ENCODE measurements at places on chromosomes 2 and 18. TPM values are rescaled to one million over a fixed set of nuclear protein-coding genes. Genes with fewer than 3 reads are reported as not detected.
A peak's percentile ranks its signal among the peaks of the same experiment; 100 is the strongest.

Gene NDUFAF7
- total RNA-seq = 21.3 TPM

Gene CENPA
- total RNA-seq = 34.4 TPM

DNA sequence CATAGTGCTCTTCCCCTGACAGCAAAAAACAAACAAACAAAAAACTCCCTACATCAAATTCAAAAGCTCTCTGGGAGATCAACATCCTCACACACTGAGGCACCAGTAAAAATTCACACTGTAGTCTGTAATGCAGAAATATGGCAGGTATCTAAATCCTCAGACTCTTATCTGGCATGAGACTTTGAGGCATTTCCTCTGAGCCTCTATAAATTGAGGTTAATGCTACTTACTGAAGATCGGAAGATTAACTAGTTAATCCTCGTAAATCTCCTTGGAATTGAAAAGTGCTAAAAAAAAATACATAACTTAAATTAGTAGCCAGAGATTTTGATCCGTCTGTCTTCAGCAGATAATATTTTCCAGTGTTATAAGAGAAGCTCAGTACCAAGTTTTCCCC, 65.0 kb downstream of the AP1S3 start:
- H3K27me3 ChIP-seq = no peaks in the 10 kb centered on the region
- no peaks in the 10 kb centered on the region for H3K4me1 ChIP-seq
- DNase-seq = no peak
- no peak overlapping the region for H3K27ac ChIP-seq
- H3K36me3 ChIP-seq = peaks cover 12% of the 10 kb centered on the region

DNA sequence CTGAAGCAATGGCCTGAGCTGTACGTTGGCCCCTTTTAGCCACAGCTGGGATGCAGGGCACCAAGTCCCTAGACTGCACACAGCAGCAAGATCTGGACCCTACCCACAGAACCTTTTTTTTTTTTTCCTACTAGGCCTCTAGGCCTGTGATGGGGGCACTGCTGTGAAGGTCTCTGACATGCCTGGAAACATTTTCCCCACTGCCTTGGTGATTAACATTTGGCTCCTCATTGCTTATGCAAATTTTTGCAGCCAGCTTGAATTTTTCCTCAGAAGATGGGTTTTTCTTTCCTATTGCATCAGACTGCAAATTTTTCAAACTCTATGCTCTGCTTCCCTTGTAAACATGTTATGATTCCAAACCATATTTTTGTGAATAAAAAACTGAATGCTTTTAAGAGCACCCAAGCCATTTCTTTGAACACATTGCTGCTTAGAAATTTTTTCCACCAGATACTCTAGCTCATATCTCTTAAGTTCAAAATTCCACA, 33.5 kb downstream of the PDE1A start:
- H3K4me1 ChIP-seq = no peaks in the 10 kb centered on the region
- no peaks in the 10 kb centered on the region for H3K27me3 ChIP-seq
- DNase-seq = no peak
- H3K36me3 ChIP-seq = no peaks in the 10 kb centered on the region

DNA sequence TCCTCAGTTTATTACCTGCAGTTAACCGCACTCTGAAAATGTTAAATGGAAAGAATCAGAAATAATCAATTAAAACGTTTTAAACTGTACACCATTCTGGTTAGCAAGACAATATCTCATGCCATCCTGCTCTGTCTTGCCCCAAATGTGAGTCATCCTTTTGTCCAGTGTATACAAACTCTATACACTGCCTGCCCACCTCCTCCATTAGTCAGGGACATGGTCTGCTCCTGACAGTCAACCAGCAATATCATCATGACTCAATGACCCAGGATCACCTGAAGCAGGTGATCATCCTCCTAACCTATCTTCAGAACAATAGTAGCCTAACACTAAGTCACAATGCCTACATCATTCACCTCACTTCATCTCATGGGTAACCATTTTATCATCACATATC, 214.7 kb downstream of the KCNH7 start:
- H3K4me3 ChIP-seq = no peak overlapping the region
- H3K36me3 ChIP-seq = no peaks in the 10 kb centered on the region
- no peak overlapping the region for H3K27ac ChIP-seq
- no peaks in the 10 kb centered on the region for H3K27me3 ChIP-seq
- H3K4me1 ChIP-seq = no peaks in the 10 kb centered on the region
- no peak for DNase-seq

GRCh38 chr2:168343586-168343985, 96.2 kb upstream of the STK39 start:
- H3K27ac ChIP-seq = no peak overlapping the region
- H3K4me3 ChIP-seq = no peak overlapping the region
- peaks cover 7% of the 10 kb centered on the region for H3K27me3 ChIP-seq

Gene GDF7
- not detected for total RNA-seq

DNA sequence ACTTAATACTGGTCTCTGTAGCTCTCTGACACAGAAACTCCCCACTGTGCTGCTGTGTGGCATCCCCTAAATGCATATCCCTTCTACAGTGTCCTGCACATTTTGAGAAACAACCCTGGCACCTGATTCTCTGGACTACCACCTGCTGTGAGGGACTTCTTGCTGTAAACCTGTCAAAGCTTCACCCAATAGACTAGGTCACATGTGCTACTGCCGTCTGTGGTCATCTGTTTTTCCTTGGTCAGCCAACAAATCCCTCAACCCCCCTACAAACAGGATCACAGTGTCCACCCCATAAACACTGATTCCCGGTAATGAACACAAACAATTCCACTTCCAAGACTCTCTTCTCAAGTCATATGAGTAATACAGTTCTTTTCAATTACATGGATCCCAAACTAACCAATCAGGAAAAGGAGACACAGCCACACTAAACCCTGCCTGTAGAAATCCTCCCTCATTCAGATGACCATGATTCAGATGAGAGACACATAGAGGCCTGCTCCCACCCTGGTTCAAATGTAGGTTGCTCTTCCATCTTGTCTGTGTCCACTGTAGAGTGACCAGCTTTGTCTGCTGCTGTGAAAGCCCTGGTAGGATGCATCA, 1157.4 kb downstream of the RPIA start:
- H3K36me3 ChIP-seq = no peaks in the 10 kb centered on the region
- H3K4me1 ChIP-seq = no peaks in the 10 kb centered on the region
- DNase-seq = no peak
- peaks cover 15% of the 10 kb centered on the region for H3K27me3 ChIP-seq

DNA sequence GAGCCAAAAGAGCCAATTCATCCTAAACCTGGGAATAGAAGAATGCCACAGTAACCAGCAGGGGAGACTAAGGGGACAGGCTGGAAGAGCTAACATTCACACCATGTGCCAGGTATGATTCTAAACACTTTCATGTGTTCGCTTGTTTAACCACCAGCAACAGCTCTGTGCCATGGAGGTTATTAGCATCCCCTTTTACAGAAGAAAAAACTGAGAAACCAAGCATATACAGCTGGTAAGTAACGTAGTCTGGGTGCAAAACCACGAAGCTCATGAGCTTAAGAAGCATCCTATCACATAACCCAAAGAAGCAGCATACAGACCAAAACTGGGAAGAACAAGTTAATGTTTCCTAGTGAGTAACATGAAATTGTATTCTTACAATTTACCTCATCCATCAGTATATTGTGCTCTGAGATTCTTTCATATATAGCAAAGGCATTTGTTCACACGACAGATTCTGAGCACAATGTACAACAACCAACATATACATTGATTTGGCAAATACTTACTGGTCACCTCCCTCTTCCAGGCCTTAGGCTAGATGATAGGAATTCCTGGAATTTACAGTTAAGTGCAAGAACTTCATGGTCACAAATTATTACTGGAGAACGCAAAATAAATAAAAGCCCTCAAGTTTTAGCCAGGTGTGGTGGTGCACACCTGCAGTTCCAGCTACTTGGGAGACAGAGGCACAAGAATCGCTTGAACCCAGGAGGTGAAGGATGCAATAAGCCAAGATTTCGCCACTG, 36.5 kb upstream of the HNRNPA3 start:
- no peak for DNase-seq
- peaks cover 4% of the 10 kb centered on the region for H3K4me1 ChIP-seq
- no peak overlapping the region for H3K27ac ChIP-seq
- H3K36me3 ChIP-seq = no peaks in the 10 kb centered on the region
- no peak overlapping the region for H3K4me3 ChIP-seq
- no peaks in the 10 kb centered on the region for H3K27me3 ChIP-seq

Gene ITPRID2
- total RNA-seq = 47.2 TPM

- no peaks in the 10 kb centered on the region for H3K27me3 ChIP-seq
- no peaks in the 10 kb centered on the region for H3K36me3 ChIP-seq
- no peak for DNase-seq
Observed at GRCh38 chr2:61557381-61557780, 19.2 kb upstream of the XPO1 start.

- H3K4me1 ChIP-seq = peaks cover 14% of the 10 kb centered on the region
- no peak for DNase-seq
- no peak overlapping the region for H3K4me3 ChIP-seq
- peaks cover 20% of the 10 kb centered on the region for H3K36me3 ChIP-seq
- no peaks in the 10 kb centered on the region for H3K27me3 ChIP-seq
Observed at GRCh38 chr2:101895039-101895438, 96.7 kb upstream of the IL1R2 start.

Gene CAPN14
- 0.42 TPM for total RNA-seq

Gene RTP5
- total RNA-seq = not detected

DNA sequence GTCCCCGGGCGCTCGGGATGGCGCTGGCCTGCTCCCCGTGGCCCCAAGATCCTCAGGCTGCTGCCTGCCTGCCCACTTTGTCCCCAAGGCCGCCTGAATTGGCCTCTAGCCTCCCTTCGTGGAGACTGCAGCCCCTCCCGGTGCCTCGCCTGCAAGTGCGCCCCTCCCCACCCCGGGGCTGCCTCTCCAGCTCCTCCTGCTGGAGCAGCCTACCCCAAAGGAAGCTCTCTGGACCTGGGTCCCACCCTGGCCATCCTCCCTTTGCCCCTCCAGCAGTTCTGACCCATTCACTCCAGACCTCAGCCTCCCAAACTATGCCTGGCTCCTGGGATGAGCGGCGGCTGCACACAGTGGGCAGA, 6.2 kb downstream of the ESPNL start:
- no peaks in the 10 kb centered on the region for H3K27me3 ChIP-seq
- DNase-seq = no peak
- H3K4me1 ChIP-seq = peaks cover 5% of the 10 kb centered on the region
- no peak overlapping the region for H3K4me3 ChIP-seq
- no peaks in the 10 kb centered on the region for H3K36me3 ChIP-seq

DNA sequence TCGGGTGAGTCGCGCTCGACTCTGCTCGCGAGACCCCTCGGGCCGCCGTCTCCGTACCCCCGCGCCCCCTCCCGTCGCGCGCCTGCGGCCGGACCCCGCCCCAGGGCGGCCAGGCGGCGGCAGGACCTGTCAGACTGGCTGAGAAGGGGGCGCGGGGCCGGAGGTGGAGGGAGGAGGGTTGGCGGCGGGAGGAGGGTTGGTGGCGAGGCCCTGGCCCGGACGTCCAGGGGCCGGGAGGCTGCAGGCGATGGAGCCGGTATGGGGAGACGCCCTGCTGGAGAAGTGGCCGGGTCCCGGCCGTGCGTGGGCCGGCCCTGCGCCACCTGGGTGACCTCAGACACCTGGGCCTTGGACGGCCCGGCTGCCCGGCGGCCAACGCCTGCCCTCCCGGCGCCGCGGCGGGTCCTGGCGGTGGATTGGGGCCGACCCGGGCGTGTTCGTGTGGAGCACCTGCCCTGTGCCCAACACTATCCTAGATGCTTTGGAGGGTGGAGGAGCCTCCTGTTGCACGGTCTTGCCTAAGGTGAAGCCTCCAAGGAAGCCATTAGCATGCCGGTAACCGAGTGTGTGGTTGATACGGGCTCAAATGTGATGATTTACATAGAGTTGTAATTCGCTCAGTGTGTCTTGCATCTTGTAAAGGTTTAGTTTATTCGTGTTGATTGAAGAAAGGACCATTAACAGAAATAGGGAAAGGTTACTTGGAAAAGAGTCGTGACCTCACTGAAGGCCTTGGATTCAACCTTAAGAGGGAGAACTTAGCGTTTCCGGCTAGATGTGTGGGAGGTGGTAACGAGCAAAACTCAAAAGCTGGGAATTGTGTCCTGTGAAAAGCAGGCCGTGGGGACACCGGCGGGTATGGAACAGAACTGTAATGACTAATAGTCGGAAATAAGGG, 550 bp downstream of the MYL12B start:
- peaks cover 36% of the 10 kb centered on the region for H3K36me3 ChIP-seq
- DNase-seq = peak; percentile 45
- H3K4me1 ChIP-seq = peaks cover 63% of the 10 kb centered on the region
- H3K4me3 ChIP-seq = peak overlapping the region; percentile 97
- H3K27me3 ChIP-seq = no peaks in the 10 kb centered on the region
- H3K27ac ChIP-seq = peak overlapping the region; percentile 99
